ENCODE measurements at places on chromosomes 5 and 9.

GRCh38 chr5:124889850-124890249, 143.4 kb upstream of the ZNF608 start:
- no peak for DNase-seq

- DNase-seq = no peak
Measured at GRCh38 chr5:94374336-94374735, 244.1 kb downstream of the KIAA0825 start.

- DNase-seq = no peak
Measured at GRCh38 chr9:33065157-33066076, 11.1 kb downstream of the SMU1 start.

GRCh38 chr9:137367506-137368430, 55.2 kb downstream of the EXD3 start:
- DNase-seq = no peak

GRCh38 chr5:55742778-55743177, 4.9 kb downstream of the DDX4 start:
- no peak for DNase-seq

GRCh38 chr9:128321879-128322403, 306 bp downstream of the TRUB2 start:
- DNase-seq = no peak

DNA sequence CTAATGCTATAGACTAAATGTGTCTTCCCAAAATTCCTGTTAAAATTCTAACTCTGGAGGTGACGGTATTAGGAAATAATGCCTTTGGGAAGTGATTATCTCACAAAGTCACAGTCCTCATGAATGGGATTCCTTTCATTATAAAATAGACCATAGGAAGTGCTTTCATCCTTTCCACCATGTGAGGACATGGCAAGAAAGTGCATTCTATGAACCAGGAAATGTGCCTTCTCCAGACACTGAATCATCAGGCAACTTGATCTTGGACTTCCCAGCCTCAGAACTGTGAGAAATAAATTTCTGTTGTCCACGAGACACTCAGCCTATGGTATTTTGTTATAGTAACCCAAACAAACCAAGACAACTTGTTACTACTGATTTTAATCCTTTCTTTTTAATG, 582.4 kb upstream of the C9orf72 start:
- no peak for DNase-seq

DNA sequence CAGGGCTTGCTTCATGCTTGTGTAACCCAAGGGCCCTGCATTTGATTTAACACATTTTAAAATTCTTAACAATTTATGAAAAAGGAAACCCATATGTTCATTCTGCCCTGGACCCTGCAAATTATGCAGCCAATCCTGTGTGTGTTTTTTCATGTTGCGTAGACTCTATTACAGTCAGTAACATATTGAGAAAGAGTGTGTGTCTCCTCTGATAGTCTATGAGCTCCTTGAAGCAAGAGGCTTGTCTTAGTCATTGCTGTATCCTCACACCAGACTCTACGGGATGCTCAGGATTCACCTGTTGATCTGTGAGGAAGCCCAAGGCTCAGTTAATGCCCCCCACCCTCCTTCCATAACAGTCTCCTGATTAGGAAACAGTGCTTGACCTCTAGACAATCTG, 177.3 kb upstream of the DMAC1 start:
- no peak for DNase-seq

- DNase-seq = no peak
Measured at GRCh38 chr9:93081931-93082330, 14.1 kb upstream of the CARD19 start.

DNA sequence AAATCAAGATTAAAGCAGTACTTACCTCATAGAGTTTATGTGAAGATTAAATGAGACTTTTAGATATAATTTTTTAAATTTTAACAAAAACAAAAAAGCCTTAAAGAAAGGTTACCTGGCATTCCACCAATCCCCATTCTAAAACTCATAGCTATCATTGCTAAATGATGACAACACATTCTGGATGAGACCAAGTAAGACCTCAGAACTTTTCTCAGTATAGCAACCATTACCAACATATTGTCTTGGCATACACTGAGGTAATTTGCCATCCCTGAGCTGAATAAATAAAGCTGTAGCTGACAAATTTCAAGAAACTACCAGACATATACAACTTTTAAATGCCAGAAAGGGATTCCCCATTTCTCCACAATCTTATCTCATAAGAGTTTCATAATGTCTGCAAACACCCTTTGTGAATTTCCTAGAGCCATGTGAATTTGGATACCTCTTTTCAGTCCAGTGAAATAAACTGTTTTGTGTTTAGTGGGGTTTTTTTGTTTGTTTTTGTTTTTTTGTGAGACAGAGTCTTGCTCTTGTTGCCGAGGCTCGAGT, 29.5 kb downstream of the RANBP3L start:
- no peak for DNase-seq

- no peak for DNase-seq
Measured at GRCh38 chr5:32315221-32316014, 2.7 kb upstream of the MTMR12 start.

- DNase-seq = no peak
Measured at GRCh38 chr5:107396351-107396690, 274.4 kb downstream of the EFNA5 start.

GRCh38 chr5:53025487-53025886, 36.3 kb downstream of the ITGA2 start:
- DNase-seq = no peak

DNA sequence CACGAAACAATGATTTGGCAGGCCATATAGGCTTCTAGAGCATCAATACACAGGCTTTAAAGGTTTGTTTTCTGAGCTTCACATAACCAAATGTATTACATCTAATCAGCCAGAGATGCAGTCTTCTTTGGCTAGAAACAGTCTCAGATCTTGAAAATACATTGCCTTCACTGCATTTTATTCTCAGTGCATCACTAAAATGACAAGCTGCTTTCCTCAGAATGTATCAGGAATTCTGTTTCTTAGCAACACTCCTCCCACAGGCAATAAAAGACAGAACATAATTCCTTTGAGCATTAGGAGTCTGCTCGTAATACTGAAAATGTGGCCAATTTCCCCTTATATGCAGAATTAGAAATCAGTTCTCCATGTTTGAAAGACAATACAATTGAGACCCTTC, 36.9 kb downstream of the FEM1C start:
- DNase-seq = no peak

Measured in urothelium cell line (cell line).